ENCODE measurements at places on chromosomes 7 and 10.

GRCh38 chr10:103792547-103792946 lies 62.8 kb downstream of the SH3PXD2A start:
- peaks cover 27% of the 10 kb centered on the region for H3K4me1 ChIP-seq
- no peaks in the 10 kb centered on the region for H3K36me3 ChIP-seq
- H3K27ac ChIP-seq: no peak overlapping the region
- H3K4me3 ChIP-seq: no peak overlapping the region
- DNase-seq: no peak

DNA sequence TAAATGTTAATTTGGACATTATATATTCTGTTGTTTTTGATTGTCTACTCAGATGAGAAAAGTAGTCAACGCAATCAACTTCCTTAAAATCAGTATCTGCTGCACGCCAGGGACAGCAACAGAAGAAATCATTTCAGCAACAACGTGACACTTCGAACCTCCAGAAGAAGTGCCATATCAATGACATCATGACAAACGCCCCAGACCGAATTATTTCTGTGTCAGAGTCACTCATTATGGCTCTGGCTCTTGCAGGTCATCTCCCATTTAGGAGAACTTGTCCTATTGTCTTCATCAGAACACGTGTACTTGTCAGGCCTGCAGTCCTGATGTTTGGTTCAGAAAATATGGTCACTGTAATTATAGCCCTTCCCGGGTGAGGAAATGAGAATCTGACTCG lies 276.3 kb downstream of the ADARB2 start:
- no peak overlapping the region for H3K4me3 ChIP-seq
- no peak overlapping the region for H3K27ac ChIP-seq
- no peaks in the 10 kb centered on the region for H3K36me3 ChIP-seq
- no peaks in the 10 kb centered on the region for H3K27me3 ChIP-seq
- DNase-seq: no peak

DNA sequence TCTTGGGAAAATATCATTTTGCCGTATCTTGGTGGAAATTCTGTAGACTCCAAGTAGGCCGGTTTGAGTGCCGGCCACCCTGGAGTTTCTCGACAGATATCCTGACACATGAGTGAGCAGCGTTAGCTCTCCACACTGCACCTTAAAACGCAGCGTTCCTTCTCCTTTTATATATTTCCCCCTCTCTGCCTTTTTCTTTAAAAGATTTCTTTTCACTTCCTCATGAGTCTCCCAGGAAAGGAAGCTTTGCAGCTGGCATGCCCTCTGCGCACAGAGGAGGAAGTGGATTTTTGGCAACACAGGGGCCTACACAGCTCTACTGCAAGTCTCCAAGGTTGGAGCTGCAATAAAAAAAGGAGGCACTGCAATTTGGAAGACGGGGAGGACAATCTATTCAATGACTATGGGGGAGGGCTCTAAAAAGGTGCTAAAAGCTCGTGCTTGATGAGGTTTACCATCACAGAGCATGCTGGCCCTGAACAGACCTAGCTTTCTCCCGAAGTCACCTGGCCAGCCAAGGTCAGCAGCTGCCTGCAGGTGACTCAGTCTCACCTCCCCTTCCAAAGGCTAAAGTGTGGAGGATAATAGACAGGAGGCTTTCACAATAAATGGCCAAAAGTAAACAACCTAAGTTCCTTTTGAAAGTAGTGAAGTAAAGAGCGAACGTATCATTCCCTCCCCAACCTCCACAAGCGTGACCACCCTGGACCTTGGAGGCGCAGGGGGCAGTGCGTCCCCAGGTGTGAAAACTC lies 252.8 kb downstream of the ZMYND11 start:
- DNase-seq: no peak
- no peak overlapping the region for H3K4me3 ChIP-seq
- no peaks in the 10 kb centered on the region for H3K4me1 ChIP-seq
- peaks cover 20% of the 10 kb centered on the region for H3K36me3 ChIP-seq
- H3K27ac ChIP-seq: peak overlapping the region; percentile 18

GRCh38 chr7:4791738-4792536 lies 16.5 kb downstream of the AP5Z1 start:
- H3K27ac ChIP-seq: no peak overlapping the region
- H3K36me3 ChIP-seq: peaks cover 30% of the 10 kb centered on the region
- DNase-seq: peak; percentile 74
- H3K4me1 ChIP-seq: no peaks in the 10 kb centered on the region

DNA sequence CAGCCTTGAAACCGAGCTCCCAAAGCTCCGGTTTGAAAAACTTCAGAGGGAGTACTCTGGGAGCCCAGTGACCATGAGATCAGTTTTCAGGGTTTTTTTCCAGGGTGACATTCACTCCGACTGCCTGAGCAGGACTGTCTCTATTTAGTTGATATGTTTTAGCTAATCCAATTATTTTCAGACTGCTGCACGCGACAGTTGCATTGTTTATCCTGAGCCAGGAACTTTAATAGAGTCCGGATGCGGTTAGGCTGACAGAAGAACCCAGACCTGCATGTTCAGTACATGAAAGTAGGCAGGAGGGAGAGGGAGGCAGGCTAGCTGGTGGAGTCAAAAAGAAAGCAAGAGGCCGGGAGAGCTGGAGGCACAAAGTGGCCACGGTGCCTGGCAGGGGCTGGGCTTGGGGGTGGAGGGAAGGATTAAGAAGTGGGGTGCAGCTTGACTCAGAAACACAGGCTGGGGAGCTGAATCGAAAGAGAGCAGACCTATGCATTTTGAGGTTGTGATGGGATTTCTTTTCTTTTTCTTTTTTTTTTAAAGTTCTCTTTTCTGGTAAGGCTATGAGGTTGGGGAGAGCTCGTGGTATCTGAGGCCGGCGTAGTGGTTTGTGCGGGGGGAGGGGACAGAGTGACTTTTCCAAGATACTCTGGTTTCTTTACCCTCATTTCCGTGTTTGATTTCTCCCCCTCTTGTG lies 5.7 kb downstream of the GATA3 start:
- no peaks in the 10 kb centered on the region for H3K36me3 ChIP-seq
- DNase-seq: no peak
- H3K4me3 ChIP-seq: no peak overlapping the region
- no peaks in the 10 kb centered on the region for H3K4me1 ChIP-seq

DNA sequence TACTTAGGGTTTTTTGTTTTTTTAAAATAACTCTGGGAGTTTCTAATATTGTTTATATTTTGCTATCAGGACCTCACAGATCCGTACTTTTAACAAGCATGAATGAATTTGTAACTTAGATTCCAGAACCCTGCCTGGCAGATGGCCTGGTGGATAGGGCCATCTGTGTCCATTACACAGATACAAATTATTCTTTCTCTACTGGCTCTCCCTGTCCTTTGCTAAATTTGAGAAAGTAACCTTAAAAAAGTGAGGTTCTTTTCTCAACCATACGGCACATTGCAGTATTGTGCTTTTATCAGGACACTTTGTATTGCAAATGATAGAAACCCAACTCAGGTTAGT lies 26.6 kb downstream of the LCOR start:
- peaks cover 8% of the 10 kb centered on the region for H3K4me1 ChIP-seq
- no peaks in the 10 kb centered on the region for H3K36me3 ChIP-seq
- H3K4me3 ChIP-seq: no peak overlapping the region
- no peak for DNase-seq

GRCh38 chr7:17619196-17619818 lies 320.9 kb downstream of the AHR start:
- DNase-seq: no peak
- no peaks in the 10 kb centered on the region for H3K4me1 ChIP-seq
- H3K36me3 ChIP-seq: no peaks in the 10 kb centered on the region

- no peaks in the 10 kb centered on the region for H3K36me3 ChIP-seq
- no peak overlapping the region for H3K27ac ChIP-seq
- no peak for DNase-seq
- H3K4me1 ChIP-seq: no peaks in the 10 kb centered on the region
Observed at GRCh38 chr7:14806891-14807290, 95.7 kb downstream of the DGKB start.

DNA sequence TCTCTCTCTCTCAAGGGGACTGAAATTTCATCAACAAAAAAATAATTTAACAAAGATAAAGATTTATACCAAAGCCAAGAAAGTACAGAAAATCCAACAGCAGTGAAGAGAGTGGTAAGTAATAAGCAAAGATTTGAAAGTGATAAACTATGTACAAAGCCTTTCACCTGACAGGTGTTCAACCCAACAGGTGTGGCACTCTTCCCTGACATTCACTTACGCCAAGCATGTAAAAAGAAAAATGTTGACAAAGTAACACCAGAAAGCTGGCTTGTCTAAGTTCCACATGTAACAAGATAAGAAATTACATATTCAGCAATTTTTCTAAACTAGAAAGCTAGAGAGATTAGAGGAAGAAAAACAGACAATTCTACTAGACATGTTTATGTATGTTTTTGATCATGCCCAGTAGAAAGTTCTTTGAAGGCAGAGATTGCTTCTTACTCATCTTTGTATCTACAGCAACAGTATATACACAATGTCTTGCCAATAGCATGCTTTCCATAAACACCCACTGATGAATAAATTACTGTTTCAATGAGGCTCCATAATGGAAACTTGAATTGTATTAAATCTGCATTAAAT lies 468.5 kb downstream of the PARD3 start:
- DNase-seq: no peak
- H3K4me3 ChIP-seq: no peak overlapping the region
- H3K4me1 ChIP-seq: no peaks in the 10 kb centered on the region

GRCh38 chr7:128721376-128721775 lies 17.8 kb upstream of the CALU start:
- no peak for DNase-seq
- H3K27me3 ChIP-seq: no peaks in the 10 kb centered on the region
- no peaks in the 10 kb centered on the region for H3K36me3 ChIP-seq
- H3K27ac ChIP-seq: no peak overlapping the region
- no peaks in the 10 kb centered on the region for H3K4me1 ChIP-seq

GRCh38 chr7:107394276-107394675 lies 75.6 kb upstream of the GPR22 start:
- DNase-seq: no peak
- H3K4me1 ChIP-seq: no peaks in the 10 kb centered on the region
- no peak overlapping the region for H3K4me3 ChIP-seq
- no peaks in the 10 kb centered on the region for H3K36me3 ChIP-seq
- no peak overlapping the region for H3K27ac ChIP-seq

DNA sequence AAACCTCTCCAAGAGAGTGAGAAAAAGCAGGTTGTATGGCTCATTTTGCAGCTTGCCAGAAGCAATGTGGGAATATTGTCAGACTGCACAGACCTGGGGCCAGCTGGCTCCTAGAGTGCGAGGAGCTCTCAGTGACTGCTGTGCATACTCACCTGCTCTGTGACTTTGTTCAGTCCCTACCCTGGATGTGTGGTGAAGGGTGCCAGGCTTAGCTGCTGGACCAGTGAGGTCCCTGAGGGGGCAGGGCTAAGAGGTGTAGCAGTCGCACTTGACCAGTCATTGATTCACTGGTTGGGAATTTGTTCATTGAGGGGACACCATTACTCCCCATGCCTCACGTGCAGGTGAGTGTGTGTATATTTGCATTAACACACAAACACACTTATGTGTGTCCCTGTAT lies 60.1 kb downstream of the IKZF1 start:
- H3K36me3 ChIP-seq: no peaks in the 10 kb centered on the region
- H3K27me3 ChIP-seq: no peaks in the 10 kb centered on the region
- H3K27ac ChIP-seq: no peak overlapping the region
- H3K4me1 ChIP-seq: no peaks in the 10 kb centered on the region

DNA sequence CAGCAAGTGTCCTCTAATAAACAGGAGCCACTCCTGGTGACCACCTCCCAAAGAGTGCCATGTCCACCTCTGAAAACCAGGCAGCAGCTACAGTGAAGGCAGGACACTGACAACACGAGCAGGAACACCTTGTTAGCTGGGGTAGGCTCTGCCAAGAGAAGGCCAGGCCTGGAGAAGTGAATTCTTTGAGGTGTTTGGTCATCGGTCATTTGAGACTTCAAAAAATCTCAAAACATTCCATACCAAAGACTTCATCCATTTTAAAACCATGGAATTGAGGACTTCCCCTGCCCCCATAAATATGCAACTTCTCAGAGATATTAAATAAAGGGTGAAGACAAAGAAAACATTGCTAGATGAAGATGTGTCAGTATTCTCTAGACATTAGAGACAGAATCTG lies 28.4 kb upstream of the OPALIN start:
- DNase-seq: no peak
- H3K4me3 ChIP-seq: no peak overlapping the region
- peaks cover 11% of the 10 kb centered on the region for H3K4me1 ChIP-seq
- H3K36me3 ChIP-seq: no peaks in the 10 kb centered on the region
- H3K27me3 ChIP-seq: no peaks in the 10 kb centered on the region
- H3K27ac ChIP-seq: no peak overlapping the region

- H3K27me3 ChIP-seq: no peaks in the 10 kb centered on the region
- no peak overlapping the region for H3K27ac ChIP-seq
- H3K4me3 ChIP-seq: no peak overlapping the region
- no peak for DNase-seq
- no peaks in the 10 kb centered on the region for H3K36me3 ChIP-seq
Observed at GRCh38 chr10:118547282-118547681, 48.2 kb downstream of the PRLHR start.

DNA sequence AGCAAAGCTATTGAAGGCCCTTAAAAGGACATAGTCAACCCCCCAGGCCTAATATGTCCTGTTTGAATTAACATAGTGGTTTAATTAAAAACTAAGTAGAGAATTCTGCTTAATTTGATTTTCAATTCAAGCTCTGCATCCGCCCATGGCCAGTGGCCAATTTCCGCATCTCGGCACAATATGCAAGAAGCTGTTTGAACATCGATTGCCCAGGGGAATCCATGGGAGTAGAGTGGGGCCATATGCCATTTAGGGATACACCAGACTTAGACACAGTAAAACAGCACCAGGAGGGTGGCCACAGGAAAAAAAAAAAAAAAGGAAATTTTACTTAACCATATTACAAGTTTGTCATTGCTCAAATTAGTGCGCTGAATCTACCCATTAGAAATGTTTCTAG lies 100.4 kb downstream of the LMBR1 start:
- no peaks in the 10 kb centered on the region for H3K4me1 ChIP-seq
- peaks cover 8% of the 10 kb centered on the region for H3K36me3 ChIP-seq
- H3K27me3 ChIP-seq: no peaks in the 10 kb centered on the region

- H3K4me1 ChIP-seq: peaks cover 11% of the 10 kb centered on the region
- H3K4me3 ChIP-seq: no peak overlapping the region
- no peak for DNase-seq
- H3K36me3 ChIP-seq: no peaks in the 10 kb centered on the region
- no peak overlapping the region for H3K27ac ChIP-seq
- H3K27me3 ChIP-seq: no peaks in the 10 kb centered on the region
Observed at GRCh38 chr10:21726601-21727225, 192.7 kb downstream of the MLLT10 start.

GRCh38 chr7:116994611-116995010 lies 41.3 kb downstream of the ST7 start:
- H3K4me1 ChIP-seq: no peaks in the 10 kb centered on the region
- no peak for DNase-seq
- no peak overlapping the region for H3K4me3 ChIP-seq
- H3K36me3 ChIP-seq: no peaks in the 10 kb centered on the region
- no peak overlapping the region for H3K27ac ChIP-seq
- no peaks in the 10 kb centered on the region for H3K27me3 ChIP-seq

DNA sequence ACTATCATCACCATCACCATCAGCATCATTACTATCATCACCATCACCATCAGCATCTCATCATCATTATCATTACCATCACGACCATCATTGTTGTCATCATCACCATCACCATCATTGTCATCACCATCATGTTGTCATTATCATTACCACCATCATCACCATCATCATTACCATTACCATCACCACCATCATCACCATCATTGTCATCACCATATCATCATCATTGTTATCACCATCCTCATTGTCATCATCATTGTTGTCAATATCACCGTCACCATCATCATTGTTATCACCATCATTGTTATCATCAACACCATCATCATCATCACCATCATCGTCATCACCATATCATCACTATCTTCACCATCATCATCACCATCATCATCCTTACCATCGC lies 124.3 kb downstream of the PTPRN2 start:
- no peaks in the 10 kb centered on the region for H3K36me3 ChIP-seq
- no peak for DNase-seq
- no peaks in the 10 kb centered on the region for H3K4me1 ChIP-seq
- H3K4me3 ChIP-seq: no peak overlapping the region
- H3K27ac ChIP-seq: no peak overlapping the region
- no peaks in the 10 kb centered on the region for H3K27me3 ChIP-seq

All from pancreas (tissue), 10 donors.